ENCODE measurements at places on chromosomes 16 and 17. TPM values are rescaled to one million over a fixed set of nuclear protein-coding genes. Genes with fewer than 3 reads are reported as not detected.

Gene TBX2
- total RNA-seq, result not detected

GRCh38 chr16:9966569-9967157, 215.6 kb downstream of the GRIN2A start:
- H3K4me1 ChIP-seq, result no peaks in the 10 kb centered on the region
- H3K27me3 ChIP-seq, result peaks cover 65% of the 10 kb centered on the region
- H3K4me3 ChIP-seq, result no peak overlapping the region
- H3K36me3 ChIP-seq, result no peaks in the 10 kb centered on the region

DNA sequence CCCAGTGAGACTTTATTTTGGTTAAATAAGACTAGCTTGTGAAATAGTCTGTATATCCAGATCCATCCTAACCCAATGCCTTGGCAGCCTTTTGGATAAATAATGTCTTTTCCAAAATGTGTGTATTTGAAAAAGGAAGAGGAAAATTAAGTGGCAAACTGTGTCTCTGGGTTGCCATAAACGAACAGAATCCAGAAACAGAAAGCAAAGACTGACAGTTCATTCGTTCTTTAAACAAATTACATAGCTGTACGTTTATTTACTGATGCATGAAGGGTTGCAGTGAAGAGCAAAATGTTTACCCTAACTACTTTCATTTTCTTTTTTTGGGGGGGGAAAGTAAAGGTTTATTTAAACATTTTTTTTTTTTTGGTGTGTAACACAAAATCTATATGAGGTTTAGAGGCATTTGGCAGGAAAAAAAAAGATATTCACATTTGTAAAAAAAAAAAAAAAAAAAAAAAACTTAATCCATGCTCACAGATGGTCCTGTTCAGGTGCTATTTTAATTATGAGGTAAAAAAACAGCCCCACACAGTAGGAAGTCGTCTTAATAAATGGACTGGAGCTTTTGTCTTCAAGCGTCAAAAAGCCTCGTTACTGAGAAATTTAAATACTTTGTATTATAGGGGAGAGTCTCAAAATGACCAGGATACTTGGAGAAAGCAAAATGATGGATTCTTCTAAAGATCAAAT, 245.9 kb downstream of the FTO start:
- no peak overlapping the region for H3K4me3 ChIP-seq
- H3K27me3 ChIP-seq, result no peaks in the 10 kb centered on the region
- no peak overlapping the region for H3K27ac ChIP-seq
- no peaks in the 10 kb centered on the region for H3K4me1 ChIP-seq

DNA sequence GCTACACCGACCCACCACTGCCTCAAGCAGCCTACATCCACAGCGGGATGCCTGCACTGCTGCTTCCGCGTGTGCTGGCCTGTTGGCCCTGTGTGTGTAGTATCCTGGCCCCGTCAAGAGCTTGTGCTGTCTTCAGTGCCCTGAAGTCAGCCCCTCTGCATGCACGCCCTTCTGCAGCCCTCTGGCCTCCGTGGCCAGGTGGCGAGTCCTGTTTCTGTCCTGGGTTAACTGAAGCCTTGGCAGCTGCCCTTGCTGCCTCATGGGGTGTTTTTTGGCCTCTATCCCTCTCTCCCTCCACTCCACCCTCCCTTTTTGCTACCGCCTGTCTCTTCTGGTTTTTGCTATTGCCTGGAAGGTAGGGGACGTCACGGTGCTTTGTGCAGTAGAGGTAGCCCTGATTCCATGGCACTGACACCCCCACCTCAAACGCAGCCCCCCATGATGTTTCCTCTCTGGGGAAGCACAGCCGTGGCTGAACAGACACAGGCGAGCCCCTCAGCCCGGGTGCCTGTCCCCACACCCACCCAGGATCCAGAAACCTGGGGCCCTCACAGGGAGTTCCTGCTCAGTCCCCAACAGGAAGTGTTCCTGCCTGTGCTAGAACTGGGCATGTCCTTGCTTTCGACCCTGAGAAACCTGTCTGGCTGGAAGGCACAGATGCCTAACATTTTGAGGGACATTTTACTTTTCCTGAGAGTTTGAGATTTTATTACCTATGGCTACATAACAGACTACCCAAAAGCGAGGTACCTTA, 18.8 kb upstream of the AMZ2 start:
- H3K27ac ChIP-seq, result no peak overlapping the region
- no peaks in the 10 kb centered on the region for H3K27me3 ChIP-seq
- H3K36me3 ChIP-seq, result no peaks in the 10 kb centered on the region
- H3K4me3 ChIP-seq, result no peak overlapping the region
- H3K4me1 ChIP-seq, result no peaks in the 10 kb centered on the region

DNA sequence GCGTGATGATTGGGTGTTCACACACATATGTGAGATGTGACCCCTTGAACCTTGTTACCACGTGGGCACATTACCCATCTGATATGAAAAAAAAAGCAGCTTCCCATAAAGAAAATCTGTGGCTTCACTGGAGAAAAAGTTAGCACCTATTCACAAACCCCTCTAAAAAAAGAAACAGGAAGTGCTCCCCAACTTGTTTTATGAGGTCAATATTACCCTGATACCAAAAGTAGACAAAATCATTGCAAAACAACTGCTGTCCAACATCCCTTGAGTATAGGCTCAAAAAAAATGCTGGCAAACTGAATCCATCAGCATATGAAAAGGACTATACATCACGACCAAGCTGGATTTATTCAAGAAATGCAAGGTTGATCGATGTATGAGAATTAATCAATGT, 99.7 kb upstream of the RBL2 start:
- no peak overlapping the region for H3K4me3 ChIP-seq
- no peaks in the 10 kb centered on the region for H3K4me1 ChIP-seq
- DNase-seq, result no peak
- H3K27ac ChIP-seq, result no peak overlapping the region
- no peaks in the 10 kb centered on the region for H3K27me3 ChIP-seq
- H3K36me3 ChIP-seq, result no peaks in the 10 kb centered on the region

Gene TLCD3B
- total RNA-seq, result 3.5 TPM

DNA sequence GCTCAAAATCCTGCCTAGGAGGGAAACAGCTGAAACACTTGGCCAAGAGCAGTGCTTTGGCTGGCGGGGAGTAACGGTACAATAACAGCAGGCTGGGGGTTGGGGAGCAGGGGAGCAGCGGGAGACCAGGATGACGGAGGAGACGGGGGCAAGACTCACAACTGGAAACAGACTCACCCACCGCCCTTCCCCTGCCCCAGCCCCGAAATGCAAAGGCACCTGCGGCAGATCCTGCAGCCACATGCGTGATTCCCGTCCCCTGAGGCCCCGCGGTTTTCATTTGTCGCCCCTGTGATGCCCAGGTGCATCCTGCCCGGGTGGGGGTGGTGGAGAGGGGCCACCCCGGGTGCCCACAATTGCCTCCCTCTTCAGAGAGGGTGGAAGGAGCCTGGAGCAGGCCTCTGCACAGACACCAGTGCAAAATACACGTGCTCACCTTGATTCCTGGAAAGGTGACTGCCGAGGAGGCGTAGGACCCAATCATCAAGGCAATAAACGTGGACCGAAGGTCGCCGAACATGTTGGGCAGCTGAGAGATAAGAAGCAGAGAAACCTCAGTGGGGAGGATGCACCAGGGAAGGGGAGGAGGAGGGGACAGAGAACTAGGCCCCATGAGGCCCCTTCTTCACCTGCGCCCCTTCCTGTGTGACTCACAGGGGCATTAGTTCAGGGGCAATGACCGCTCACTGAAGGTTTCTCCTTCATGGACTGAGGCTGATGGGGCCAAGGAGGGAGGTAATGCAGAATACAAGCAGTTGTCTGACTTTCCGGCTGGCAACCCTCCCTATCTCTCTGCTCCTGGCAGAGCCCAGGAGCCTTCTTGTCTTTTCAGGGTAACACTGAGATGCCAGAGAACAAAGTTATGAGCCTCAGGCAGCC, 30.4 kb upstream of the PITPNA start:
- peaks cover 79% of the 10 kb centered on the region for H3K27me3 ChIP-seq
- no peaks in the 10 kb centered on the region for H3K36me3 ChIP-seq
- no peak overlapping the region for H3K27ac ChIP-seq
- H3K4me1 ChIP-seq, result peaks cover 9% of the 10 kb centered on the region

DNA sequence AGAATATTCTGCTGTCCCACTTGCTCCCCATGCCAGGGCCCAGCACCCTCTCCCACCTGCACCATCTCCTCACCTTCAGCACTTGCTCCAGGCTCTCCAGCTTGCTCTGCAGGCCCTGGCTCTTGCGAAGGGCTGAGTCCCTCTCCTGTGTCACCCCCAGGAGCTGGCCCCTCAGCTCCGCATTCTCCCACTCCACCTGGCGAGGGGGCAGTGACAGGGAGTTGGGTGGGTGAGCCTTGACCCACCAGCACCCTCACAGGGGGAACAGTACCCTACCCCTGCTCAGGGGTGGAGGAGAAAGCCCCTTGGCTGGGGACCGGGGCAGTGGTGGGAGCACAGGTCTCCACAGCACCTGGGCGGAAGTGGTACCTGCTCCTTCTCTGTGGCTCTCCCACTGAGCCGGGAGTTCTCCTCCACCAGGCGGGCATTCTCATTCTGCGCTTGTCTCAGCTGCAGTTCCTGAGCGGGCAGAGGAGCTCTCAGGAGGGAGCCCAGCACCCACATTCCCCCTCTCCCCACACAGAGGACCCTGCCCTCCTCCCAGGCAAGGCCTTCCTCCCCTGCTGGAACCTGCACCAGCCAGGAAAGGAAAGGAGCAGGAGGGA, 5.9 kb downstream of the TSPOAP1 start:
- H3K4me3 ChIP-seq, result no peak overlapping the region
- no peak for DNase-seq
- no peaks in the 10 kb centered on the region for H3K4me1 ChIP-seq

GRCh38 chr16:1331712-1332617, 1.5 kb upstream of the BAIAP3 start:
- no peaks in the 10 kb centered on the region for H3K36me3 ChIP-seq
- peak; percentile 97 for DNase-seq
- H3K27me3 ChIP-seq, result peaks cover 44% of the 10 kb centered on the region
- no peak overlapping the region for H3K27ac ChIP-seq

GRCh38 chr17:76538281-76538931, 897 bp upstream of the CYGB start:
- DNase-seq, result peak; percentile 85
- peaks cover 18% of the 10 kb centered on the region for H3K4me1 ChIP-seq
- peaks cover 42% of the 10 kb centered on the region for H3K27me3 ChIP-seq
- peak overlapping the region; percentile 56 for H3K4me3 ChIP-seq

- peak; percentile 32 for DNase-seq
- no peaks in the 10 kb centered on the region for H3K36me3 ChIP-seq
- no peak overlapping the region for H3K27ac ChIP-seq
- peak overlapping the region; percentile 20 for H3K4me3 ChIP-seq
Measured at GRCh38 chr17:83041305-83041704, 38.1 kb upstream of the METRNL start.

DNA sequence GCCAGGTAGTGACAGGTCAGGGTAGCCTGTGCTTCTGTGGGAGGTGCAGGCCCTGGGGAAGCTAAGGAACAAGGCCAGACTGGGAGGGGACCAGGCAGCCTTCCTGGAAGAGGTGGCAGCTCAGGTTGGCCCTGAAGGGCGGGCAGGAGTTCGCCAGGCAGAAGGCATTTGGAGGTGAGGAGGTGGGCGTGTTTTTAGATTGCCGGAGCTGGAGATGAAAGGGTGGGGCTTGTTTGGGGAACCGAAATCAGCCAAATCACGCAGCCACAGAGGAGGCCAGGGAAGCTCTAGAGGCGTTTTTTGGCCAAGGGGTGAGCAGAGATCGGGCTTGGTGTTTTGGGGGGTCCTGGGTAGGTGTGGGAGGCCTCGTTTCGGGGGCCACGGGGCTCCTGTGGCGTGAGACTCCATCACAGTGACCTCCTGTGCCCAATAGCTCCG, 7.6 kb downstream of the ADCY7 start:
- no peaks in the 10 kb centered on the region for H3K4me1 ChIP-seq
- H3K36me3 ChIP-seq, result no peaks in the 10 kb centered on the region
- no peak for DNase-seq
- H3K27me3 ChIP-seq, result no peaks in the 10 kb centered on the region
- H3K27ac ChIP-seq, result no peak overlapping the region

Gene TAX1BP3
- total RNA-seq, result 85.9 TPM

GRCh38 chr16:69619514-69619913, 53.7 kb downstream of the NFAT5 start:
- H3K27ac ChIP-seq, result no peak overlapping the region
- H3K27me3 ChIP-seq, result no peaks in the 10 kb centered on the region
- no peak for DNase-seq
- H3K4me3 ChIP-seq, result no peak overlapping the region

Gene C17orf78
- total RNA-seq, result not detected

Gene LPO
- total RNA-seq, result not detected

- DNase-seq, result no peak
- H3K4me3 ChIP-seq, result no peak overlapping the region
- H3K36me3 ChIP-seq, result no peaks in the 10 kb centered on the region
- H3K27me3 ChIP-seq, result peaks cover 5% of the 10 kb centered on the region
- no peak overlapping the region for H3K27ac ChIP-seq
- H3K4me1 ChIP-seq, result peaks cover 2% of the 10 kb centered on the region
Measured at GRCh38 chr17:69949496-69949895, 125.5 kb upstream of the KCNJ16 start.

GRCh38 chr17:62994931-62995330, 28.9 kb downstream of the TANC2 start:
- no peaks in the 10 kb centered on the region for H3K27me3 ChIP-seq
- H3K4me3 ChIP-seq, result no peak overlapping the region
- no peaks in the 10 kb centered on the region for H3K4me1 ChIP-seq
- no peak for DNase-seq

Gene NPIPB2
- total RNA-seq, result 15.0 TPM

Gene SMPD3
- 0.07 TPM for total RNA-seq
